AML-193 (cell line): ENCODE measurements at places on chromosomes 2 and 18.
A peak's percentile ranks its signal among the peaks of the same experiment; 100 is the strongest.

DNA sequence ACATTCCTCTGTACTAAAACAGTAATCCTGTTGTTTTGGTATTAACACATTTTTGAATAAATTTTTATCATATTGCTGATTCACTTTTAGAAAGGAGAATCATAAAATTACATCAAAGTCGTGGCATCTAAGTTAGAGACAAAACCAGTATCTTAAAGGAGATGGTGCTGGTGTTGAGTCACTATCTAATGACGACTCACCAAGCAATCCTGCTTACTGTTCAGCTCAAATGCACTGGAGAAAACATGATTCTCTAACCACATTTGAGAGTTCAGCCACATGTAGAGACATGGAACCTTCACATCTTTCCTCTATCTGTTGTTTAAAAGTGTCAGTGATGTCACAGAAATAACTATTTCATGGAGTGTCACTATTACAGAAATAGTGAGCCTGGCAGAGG is 473.8 kb downstream of the TGIF1 start:
- no peak for DNase-seq

GRCh38 chr2:202377207-202377761 is 1.2 kb downstream of the BMPR2 start:
- no peak for DNase-seq

DNA sequence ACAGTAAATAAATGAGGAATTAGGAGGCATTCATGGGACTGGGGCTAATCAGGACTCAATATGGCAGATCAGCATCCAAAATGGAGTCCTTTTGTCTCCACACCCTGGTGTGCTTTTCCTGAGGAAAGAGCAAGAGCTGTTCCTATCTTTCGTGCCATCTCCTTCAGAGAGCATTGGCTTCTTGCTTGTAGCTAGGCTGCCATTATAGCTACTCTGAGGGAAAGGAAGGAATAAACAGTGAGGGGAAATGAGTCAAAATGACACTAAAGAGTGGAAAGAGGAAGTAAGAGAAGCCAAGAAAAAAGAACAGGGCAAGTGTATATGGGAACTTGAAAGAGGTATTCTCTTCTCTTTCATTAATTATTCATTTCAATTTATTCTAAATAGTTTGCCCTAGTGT is 8.4 kb upstream of the NMI start:
- peak; percentile 68 for DNase-seq

DNA sequence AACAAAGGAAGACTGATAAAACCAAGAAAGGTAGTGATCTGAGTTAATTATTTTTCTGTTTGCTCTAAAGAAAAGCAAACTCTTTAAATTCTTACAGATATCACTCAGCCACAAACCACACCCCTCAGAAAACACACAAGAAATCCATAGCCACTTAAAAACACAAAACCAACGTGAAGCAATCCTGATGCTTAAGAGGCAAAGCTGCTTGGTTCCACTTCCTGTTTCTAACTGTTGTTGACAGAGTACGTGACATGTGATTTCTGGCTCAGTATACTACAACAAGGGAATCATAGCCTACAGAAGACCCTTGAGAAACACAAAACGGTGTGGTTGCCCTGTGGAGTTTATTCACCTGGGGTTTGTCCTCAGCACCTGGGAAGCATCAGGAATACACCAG is 240.9 kb upstream of the APCDD1 start:
- DNase-seq: peak; percentile 87

DNA sequence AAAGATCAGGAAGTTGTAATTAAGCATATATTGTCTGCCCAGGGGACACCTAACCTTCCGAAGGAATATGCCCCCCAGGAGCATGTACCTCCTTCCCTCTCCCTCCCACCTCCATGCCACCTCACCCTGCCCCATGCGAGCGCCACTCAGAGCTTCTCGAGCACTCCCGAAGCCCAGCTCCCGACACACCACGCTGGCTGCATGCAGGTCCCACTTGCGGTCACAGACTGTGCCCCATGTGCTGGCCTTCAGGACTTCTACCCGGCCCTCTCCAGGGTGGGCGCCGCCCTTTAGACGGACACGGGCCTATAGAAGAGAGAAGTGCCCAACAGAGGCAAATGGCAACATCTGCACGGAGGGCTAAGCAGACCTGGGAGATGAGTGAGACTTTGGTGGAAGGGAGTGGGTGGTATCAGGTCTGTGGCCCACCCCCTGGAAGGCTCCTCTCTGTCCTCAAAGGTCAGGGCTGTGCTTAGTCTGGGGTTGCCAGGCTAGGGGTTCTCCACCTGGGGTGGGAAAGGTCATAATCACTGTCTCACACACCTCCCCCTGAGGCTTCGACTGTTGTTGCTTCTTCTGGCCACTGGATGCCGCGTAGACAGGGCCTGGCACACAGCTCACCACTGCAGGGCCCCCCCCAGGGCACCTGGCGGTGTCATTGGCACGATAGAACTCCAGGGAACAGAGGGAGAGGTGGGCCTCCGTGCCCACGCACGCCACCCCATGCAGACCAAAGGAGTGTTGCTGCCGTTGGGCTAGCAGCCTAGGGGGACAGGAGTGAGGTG is 6.6 kb downstream of the HTRA2 start:
- DNase-seq: no peak
